ENCODE measurements at places on chromosomes 5 and 9. TPM values are rescaled to one million over a fixed set of nuclear protein-coding genes. Genes with fewer than 3 reads are reported as not detected.

EPB41L4B gene
- total RNA-seq, result 23.6 TPM

GFRA3 gene
- not detected for total RNA-seq

LHX3 gene
- 0.10 TPM for total RNA-seq

RMI1 gene
- total RNA-seq, result 12.8 TPM

GDNF gene
- 0.03 TPM for total RNA-seq

ISOC1 gene
- total RNA-seq, result 15.7 TPM

INPP5E gene
- total RNA-seq, result 17.4 TPM

TOPORS gene
- total RNA-seq, result 15.8 TPM

LCN10 gene
- not detected for total RNA-seq

MYOZ3 gene
- total RNA-seq, result not detected

RIGI gene
- 2.4 TPM for total RNA-seq

ADGRD2 gene
- not detected for total RNA-seq

ZNF484 gene
- 2.5 TPM for total RNA-seq

ARID3C gene
- 0.21 TPM for total RNA-seq

OTULINL gene
- total RNA-seq, result 24.0 TPM

MFAP3 gene
- total RNA-seq, result 23.7 TPM

FGF10 gene
- total RNA-seq, result not detected

SVEP1 gene
- 1.6 TPM for total RNA-seq

OR4F3 gene
- total RNA-seq, result not detected

SPTAN1 gene
- total RNA-seq, result 155 TPM

FBLL1 gene
- 0.09 TPM for total RNA-seq

MARCOL gene
- not detected for total RNA-seq

PCDHA7 gene
- 0.05 TPM for total RNA-seq

BTNL8 gene
- total RNA-seq, result not detected

EIF4E1B gene
- total RNA-seq, result not detected

KIF27 gene
- total RNA-seq, result 1.1 TPM

CARD9 gene
- 0.90 TPM for total RNA-seq

SHC3 gene
- total RNA-seq, result 0.22 TPM

SHOC1 gene
- total RNA-seq, result not detected

Data from A549 treated with Hydrocortisone at 1 μM for 4 hours (cell line).